Naive thymus-derived CD8-positive, alpha-beta T cell (primary cell): ENCODE measurements at places on chromosomes 12 and 14. TPM values are rescaled to one million over a fixed set of nuclear protein-coding genes. Genes with fewer than 3 reads are reported as not detected.

DNA sequence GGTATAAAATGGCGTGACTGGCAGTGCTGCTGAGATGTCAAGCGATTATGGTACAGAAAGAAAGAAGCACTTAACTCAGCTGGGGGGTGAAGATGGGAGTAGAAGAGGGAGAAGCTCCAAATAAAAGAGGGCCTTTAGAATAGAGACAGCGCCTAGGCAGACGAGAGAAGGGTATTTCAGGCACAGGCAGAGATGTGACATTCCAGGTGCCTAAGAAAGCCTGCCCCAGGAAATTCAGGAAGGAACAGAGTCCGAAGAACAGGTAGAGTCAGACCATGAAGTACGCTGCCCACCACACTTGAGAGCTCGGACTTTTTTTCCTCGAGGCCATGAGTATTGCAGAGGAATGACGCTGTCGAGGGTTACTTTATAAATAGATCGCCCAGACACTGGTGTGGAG lies 170.9 kb upstream of the ATF7IP start:
- no peaks in the 10 kb centered on the region for H3K27me3 ChIP-seq
- H3K4me3 ChIP-seq: no peak overlapping the region
- H3K4me1 ChIP-seq: no peaks in the 10 kb centered on the region

- H3K27ac ChIP-seq: no peak overlapping the region
- H3K4me3 ChIP-seq: no peak overlapping the region
- no peak for DNase-seq
- no peaks in the 10 kb centered on the region for H3K36me3 ChIP-seq
Measured at GRCh38 chr12:109811624-109811995, 21.6 kb downstream of the TRPV4 start.

DNA sequence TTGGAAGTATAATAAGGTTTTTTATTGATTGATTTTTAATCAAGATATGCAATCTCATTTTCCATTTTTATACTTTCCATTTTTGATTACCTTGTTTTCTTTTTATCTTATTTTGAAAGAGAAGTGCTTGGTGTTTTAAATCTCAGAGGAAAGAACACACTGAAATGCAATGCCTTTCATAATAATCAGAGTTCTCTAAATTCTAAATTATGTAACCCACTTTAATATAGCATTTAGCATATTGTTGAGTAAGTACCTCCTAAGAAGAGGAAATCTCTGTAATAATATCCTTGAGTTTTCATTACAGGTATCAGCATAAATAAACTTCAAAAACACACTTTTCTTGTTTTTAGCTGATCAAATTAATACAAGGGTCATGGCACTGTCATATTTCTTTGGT lies 96.9 kb downstream of the GTF2A1 start:
- no peaks in the 10 kb centered on the region for H3K27me3 ChIP-seq
- H3K4me1 ChIP-seq: peaks cover 17% of the 10 kb centered on the region
- DNase-seq: no peak
- no peak overlapping the region for H3K4me3 ChIP-seq

DNA sequence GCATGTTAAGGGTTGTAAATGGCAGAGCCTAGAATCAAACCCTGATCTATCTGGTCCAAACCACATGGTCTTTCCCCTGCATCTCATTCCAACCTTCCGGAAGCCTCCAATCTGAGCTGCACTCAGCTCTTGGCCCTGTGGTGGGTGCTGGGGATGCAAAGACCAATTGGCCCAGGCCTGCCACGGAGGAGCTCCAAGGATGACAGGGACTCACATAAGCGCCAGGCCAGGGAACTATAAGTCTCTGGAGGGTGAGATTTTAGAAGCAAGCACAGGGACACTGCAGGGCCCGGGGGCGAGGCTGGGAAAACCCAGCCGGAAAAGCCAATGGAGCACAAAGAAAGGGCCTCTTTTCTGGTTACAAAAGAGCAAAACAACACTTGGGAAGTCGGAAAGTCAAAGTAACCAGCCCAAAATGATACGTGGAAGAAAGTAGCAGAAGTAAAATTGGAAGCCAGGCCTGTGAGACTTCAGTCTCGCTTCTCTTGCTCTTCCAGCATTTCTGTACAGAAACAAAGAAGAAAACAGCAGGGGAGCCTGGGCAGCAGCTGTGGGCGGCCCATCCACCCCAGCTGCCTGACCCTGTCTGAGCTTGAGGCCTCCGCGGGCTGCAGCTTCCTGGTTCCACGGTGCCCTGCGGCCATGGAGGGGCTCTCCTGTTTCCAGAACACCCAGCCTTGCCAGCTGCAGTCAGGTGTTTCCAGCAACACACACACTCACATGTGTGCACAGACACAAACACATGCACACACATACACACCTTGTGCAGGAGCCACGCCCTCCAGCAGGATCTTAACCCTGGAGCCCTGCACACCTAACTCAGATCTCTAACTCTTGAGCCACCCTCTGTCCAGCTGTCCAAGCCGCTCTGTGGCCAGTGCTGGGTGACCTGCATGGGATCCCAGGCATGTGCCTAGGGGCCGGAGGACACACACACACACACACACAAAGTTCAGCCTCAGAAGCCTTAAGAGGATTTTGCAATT lies 178.2 kb downstream of the BCL11B start:
- no peak overlapping the region for H3K4me3 ChIP-seq
- H3K4me1 ChIP-seq: peaks cover 5% of the 10 kb centered on the region
- DNase-seq: no peak
- H3K27me3 ChIP-seq: no peaks in the 10 kb centered on the region

The ARHGEF40 gene
- total RNA-seq: 0.36 TPM

DNA sequence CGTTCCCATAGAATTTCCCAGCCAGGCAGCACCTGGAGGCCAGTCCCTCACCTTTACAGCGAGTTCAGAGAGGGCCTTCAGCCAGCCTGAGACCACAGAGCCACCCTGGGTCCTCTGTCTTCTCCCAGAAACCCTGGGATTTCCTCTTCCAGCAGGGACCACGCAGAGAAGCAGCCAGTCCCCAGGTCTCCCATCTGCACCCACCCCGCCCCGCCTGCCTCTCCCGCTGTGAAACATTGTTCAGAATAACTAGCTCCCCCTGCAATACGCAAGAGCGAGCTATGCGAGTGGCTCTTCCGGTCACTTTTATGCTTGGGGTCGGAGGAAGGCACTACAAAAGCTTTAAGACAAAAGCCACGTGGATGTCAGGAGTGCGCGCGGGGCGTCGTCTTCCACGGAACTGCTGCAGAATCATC lies 77.8 kb downstream of the SERPINA3 start:
- no peak for DNase-seq
- H3K27ac ChIP-seq: no peak overlapping the region
- H3K27me3 ChIP-seq: peaks cover 23% of the 10 kb centered on the region
- no peaks in the 10 kb centered on the region for H3K36me3 ChIP-seq
- H3K4me3 ChIP-seq: peak overlapping the region; percentile 19

DNA sequence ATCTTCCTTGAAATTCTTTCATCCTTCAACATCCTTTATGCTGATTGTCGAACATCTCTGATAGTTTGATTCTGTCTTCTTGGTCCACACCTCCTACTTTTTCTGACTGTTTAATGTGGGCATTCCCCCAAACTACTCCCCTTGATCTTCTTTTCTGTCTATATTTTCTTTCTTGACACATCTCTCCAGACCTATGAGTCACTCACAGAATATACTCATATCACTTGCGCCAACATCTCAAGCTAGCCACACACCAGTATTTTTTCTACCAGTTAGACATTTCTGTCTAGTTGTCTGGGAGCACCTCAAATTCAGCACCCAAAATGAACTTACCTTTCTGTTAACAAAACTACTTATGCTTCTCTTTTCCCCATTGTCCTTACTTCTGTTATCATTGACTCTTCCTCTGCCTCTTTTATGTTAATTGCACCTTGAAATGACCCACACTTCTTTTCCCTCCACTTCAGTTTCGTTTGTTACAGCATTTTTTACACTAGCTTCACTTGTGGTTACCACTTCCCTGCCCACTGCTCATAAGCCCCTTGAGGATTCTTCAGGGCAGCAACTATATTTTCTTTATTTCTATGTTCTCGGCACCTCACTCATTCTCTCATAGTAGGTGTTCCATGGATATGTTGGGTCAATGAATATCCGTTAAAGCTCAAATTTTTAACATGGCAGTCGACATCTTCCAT lies 33.5 kb downstream of the TSHR start:
- H3K36me3 ChIP-seq: no peaks in the 10 kb centered on the region
- peaks cover 19% of the 10 kb centered on the region for H3K27me3 ChIP-seq
- H3K4me1 ChIP-seq: no peaks in the 10 kb centered on the region
- no peak overlapping the region for H3K27ac ChIP-seq
- no peak for DNase-seq

DNA sequence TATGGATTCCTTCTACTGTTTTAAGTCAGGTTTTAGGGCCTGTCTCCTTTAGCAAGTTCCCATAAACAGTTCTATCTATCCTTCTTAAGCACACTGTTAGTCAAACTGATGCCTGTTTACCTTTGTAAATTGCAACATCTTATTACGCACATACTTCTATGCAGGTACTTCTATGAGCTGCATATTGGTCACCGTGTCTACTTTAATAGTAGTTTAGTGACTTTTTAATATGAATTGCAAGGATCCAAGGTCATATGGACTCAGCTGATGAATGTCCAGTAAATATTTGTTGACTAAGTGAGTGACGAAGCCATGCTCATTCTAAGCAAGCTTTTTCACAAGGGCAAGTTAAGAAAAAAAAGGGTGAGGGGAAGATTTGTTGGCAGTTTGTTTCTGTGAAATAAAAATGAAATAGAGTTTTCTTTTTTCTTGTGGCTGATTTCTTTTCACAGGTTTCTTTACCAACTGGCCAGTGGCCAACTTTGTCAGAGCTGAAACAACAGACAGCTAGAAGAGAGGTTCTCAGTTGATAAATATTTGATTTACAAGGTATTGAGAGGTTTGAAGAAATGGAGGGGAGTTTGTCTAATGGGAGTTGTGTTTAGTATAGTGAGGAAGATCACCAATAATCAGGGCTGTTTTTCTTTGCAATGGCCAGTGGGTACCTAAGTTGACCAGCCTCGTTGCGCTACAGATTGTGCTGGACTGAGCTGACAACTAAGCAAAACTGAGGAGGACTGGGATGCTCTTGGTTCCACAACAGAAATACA lies 141.1 kb downstream of the SLC15A5 start:
- H3K4me1 ChIP-seq: no peaks in the 10 kb centered on the region
- DNase-seq: no peak
- no peaks in the 10 kb centered on the region for H3K27me3 ChIP-seq
- H3K27ac ChIP-seq: no peak overlapping the region

DNA sequence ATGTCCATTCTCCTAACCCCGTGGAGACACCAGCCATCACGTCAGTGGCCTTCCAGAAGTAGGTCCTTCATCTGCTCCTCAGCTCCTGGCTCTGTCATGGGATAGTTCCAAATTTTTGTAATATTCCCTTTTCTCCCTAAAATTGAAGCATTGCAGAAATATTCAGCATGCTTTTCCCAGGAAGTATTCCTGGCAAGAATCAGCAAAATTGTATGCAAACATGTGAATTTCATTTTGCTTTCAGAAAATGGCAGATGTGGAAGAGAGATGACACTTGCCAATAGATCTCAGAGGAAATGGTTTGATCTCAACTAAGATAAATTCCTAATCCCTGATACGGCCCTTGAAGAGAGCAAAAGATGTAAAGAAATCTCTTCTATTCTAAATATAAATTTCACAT lies 298.9 kb downstream of the ITPR2 start:
- H3K27me3 ChIP-seq: no peaks in the 10 kb centered on the region
- no peaks in the 10 kb centered on the region for H3K4me1 ChIP-seq
- no peak for DNase-seq
- no peak overlapping the region for H3K27ac ChIP-seq
- no peak overlapping the region for H3K4me3 ChIP-seq

The CCDC197 gene
- not detected for total RNA-seq

DNA sequence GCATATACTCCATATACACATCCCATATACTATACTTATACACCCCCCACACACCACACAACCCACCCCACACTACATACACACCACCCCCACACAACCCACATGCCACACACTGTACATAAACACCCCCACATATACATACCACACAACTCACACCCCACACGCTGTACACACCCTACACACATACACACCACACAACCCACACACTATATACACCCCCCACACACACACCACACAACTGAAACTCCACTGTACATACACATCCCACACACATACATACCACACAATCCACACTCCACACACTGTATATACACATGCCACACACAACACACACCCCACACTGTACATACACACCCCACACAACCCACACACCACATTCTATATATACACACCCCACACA lies 81.0 kb downstream of the NOC4L start:
- DNase-seq: no peak
- no peaks in the 10 kb centered on the region for H3K36me3 ChIP-seq
- peaks cover 5% of the 10 kb centered on the region for H3K27me3 ChIP-seq
